ENCODE measurements at places on chromosomes 3 and 15.

DNA sequence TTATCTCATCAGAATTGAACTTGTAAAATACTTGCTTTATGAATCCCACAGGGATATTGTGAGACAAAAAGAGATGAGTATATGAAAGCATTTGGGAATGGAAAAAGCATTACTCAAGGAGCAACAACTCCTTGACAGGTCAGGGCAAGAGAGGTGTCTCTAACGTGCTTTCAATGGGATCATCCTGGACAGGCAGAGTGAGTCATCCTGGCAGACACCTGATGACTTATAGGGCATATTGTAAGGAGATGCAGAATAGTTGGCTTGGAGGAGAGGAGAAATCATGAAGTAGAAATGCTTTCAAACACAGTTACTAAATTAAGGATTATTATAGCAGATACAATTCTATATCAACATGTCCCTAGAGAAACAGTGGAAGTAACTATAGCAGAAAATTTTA lies 71.9 kb upstream of the THSD4 start:
- DNase-seq = no peak

DNA sequence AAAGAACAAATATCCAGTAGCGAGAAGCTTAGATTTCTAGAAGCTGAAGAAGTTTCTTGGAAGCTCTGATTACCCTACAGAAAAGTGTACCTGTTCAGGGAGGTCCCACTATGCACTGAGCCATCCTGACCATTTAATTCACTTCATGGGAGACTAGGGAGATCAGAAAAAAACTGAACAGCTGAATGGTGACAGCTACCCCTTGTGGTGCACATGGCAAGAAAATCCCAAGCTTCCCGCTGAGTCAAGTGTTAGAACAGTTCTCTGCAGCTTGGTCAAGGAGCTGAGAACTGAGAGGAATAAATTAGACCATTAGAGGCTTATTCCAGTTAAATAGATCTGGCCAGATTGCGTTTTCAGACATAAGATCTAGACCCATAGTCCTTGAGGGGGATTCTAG lies 197.2 kb upstream of the VEPH1 start:
- no peak for DNase-seq

DNA sequence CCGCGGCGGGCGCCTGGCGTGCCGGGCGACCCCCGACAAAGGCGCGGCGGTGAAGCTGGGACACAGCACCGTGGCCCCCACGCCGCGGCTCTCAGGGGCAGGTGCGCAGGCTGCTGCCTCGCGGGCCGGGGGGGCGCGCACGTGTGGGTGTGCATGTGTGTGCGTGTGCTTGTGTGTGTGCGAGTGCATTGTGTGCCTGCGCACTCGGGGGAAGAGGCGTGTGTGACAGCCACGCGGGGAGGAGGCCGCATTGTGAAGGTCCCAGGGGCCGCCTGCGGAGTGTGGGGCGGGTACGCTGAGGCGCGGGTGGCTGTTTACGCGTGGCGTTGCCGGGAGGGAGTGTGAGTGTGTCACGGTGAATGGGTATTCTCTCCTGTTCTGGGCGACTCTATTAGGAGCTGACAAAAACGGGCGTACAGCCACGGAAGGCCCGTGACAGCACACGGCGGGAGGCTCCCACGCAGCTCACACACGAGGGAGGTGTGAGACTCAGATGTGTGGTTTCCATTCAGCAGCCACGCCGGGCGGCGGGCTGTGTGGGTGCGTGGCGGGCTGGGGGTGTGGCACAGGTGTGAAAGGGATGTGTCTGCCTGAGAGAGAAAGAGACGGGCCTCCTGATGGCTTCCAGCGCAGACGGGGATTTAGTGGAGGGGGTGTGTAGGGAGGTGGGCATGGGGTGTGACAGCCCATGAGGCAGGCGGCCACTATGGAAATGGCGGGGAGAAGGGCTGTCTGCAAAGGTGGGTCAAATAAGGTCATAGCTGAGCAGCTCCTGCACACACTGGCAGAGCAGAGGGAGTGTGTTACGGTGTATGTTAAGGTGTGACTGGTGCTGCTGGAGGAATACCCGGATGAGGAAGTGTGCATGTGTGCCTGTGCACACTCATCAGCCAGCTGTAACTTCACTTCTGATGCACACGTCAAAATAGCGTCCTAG lies 750 bp downstream of the PODXL2 start:
- peak; percentile 26 for DNase-seq

GRCh38 chr15:80931721-80932512 lies 57.7 kb downstream of the MESD start:
- DNase-seq = no peak

- DNase-seq = no peak
Measured at GRCh38 chr3:61180206-61180605, 71.0 kb downstream of the FHIT start.

- no peak for DNase-seq
Measured at GRCh38 chr15:70723122-70723422, 40.3 kb downstream of the UACA start.

- DNase-seq = no peak
Measured at GRCh38 chr3:26106228-26106627, 316.3 kb downstream of the OXSM start.

DNA sequence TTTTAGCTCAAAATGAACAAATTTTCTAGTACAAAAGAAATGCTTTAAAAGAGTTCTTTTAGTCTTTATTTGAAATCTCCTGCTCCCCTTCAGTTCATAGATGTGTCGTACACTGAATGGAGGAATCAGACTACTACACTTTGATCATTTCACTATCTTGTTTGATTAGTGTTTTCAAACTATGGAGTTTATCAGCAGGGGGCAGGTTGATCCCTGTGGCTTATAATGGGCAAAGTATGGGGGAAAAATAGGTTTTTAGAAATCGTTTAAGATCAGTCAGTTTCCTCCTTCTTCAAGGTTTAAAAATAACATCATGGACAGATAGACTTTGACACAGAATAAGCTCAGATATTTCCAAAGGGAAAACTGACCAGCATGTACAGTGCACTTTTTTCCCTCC lies 701.7 kb downstream of the CADM2 start:
- DNase-seq = no peak

DNA sequence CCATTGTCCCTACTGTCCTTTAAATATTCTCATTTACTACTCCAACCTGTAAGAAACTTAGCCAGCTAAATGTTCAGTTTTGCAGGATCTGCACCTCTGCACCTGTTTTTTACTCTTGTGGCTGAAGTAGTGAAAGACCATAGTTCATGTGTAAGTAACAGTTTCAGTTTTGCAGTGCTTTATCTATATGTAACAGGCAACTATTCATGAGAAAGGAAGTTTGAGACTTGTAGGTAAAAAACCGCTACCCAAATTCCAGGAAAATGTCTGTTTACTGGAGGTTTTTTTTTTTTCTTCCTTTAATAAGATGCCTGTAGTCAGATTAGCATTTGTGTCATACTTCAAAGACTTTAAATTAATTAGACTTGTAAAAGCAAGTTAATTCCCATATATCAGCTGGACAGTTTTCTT lies 25.4 kb upstream of the MBNL1 start:
- no peak for DNase-seq

- DNase-seq = no peak
Measured at GRCh38 chr15:88072598-88073390, 183.7 kb downstream of the NTRK3 start.

GRCh38 chr15:41566121-41566885 lies 7.3 kb downstream of the TYRO3 start:
- no peak for DNase-seq

DNA sequence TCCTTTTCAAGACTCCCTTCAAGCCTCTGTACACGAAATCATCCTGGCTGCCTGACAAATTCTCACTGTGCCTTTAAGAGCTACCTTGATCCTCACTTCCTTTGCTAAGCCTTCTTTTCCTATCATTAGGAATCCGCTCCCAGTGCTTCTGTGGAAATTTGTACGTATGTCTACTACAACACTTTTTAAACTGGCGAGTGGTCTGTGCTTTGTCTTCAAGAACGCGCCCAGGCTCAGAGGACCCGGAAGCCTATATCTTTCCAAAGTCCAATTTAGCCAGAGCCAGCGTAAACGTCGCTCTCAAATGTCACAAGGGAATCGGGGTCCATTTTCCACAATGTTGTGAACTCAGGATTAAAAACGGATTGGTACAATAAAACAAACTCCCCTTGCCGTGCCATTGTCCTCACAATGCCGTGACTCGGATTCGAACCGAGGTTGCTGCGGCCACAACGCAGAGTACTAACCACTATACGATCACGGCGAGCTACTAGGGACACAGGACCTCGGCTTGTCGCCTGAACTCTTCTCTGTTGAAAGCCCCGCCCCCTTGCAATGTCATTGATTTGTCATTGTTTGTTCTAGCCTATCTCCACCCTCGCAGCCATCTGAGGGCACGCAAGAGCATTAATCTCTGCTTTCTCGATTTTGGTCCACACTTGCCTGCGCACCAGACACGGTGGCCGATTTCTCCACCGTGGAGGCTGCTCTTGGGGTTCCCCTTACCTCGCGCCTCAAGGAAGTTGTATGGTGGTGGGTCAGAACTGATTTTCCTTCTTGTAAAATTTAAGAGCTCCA lies 12.4 kb upstream of the SHF start:
- peak; percentile 91 for DNase-seq

DNA sequence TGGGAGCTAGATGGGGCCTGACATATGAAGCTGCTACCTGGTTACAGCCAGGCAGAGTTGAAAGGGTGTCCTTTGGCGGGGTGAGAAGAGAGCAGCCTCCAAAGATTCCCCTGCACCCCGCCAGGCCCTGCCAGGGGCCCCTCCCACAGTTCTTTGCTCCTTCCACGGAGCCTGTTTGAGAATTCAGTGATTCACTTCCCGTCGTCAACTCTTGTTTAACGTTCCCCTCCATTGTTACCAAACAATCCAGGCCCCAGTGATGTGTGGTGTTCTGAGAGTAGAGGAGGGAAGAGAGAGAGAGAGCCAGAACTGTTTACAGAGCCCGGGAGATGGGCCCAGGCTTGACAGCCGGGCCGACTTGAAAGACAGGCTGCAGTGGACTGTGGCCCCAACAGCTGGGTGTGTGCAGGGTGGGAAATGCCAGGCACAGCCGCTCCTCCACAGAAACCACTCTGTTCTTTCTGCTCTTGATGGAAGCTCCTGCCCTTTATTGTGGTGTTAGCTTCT lies 81.5 kb downstream of the SMAD3 start:
- DNase-seq = peak; percentile 34

DNA sequence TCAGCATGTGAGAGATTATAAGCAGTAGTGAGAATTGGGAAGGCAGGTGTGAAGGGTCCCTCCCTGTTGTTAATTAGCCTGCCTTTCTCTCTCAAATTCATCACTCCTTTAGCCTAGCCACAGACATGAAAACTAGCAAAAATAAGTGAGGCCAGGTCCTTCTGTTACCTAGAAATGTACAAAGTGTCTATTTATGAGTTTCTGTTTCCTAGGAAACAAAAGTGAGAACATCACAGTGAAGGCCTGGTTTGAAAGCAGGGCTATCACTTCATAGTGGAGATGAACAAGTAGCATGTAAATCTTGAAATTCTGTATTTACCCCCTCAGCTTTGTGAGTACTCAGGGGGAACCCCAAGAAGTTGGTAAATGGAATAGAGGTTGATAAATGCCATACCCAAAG lies 78.2 kb upstream of the UMPS start:
- no peak for DNase-seq

DNA sequence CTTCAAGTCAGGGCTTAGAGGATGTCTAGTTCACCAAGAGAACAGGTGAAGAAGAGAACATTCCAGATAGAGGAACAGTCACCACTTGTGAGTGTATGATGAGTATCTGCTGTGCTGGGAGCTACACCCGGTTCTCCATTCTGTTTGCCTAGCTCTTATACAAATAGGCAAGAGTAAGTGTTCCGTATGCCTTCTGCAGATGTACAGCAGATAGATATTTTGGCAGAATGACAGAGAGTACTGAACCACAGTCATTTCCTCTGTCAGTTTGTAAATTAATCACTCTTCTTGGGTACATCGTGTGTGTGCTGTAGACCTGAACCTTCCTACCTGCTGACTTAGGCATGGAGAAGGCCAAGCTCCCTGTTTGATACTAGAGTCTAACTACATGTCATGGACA lies 108.3 kb upstream of the CTDSPL start:
- no peak for DNase-seq

- peak; percentile 5 for DNase-seq
Measured at GRCh38 chr3:24264748-24265158, 229.9 kb downstream of the THRB start.

GRCh38 chr3:72444656-72445223 lies 403.5 kb downstream of the SHQ1 start:
- no peak for DNase-seq

DNA sequence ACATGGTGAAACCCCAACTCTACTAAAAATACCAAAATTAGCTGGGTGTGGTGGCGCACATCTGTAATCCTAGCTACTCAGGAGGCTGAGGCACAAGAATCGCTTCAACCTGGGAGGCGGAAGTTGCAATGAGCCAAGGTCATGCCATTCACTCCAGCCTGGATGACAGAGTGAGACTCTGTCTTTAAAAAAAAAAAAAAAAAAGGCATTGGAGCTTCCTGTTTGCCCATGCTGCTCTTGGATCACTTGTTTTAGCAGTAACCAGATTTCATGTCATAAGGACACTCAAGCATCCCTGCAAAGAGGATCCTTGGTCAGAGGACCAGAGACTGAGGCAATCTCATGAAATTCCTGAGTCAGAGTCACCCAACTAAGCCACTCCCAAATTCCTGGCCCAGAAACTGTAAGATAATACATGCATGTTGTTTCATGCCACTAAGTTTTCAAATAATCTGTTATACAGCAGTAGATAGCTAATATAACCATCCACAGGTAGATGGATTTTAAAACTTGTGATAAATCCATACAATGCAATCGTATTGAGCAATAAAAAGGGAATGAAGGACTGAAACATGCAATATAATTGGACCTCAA lies 82.0 kb upstream of the XXYLT1 start:
- no peak for DNase-seq

GRCh38 chr15:100703032-100703578 lies 100.7 kb downstream of the ASB7 start:
- DNase-seq = peak; percentile 15

GRCh38 chr3:190387578-190388213 lies at the start of gene CLDN16:
CLDN16 (plus strand) TSS chr3:190388163; CDS start chr3:190388330, 167 bp downstream.
- no peak for DNase-seq

- DNase-seq = no peak
Measured at GRCh38 chr3:81592101-81592500, 169.3 kb downstream of the GBE1 start.

DNA sequence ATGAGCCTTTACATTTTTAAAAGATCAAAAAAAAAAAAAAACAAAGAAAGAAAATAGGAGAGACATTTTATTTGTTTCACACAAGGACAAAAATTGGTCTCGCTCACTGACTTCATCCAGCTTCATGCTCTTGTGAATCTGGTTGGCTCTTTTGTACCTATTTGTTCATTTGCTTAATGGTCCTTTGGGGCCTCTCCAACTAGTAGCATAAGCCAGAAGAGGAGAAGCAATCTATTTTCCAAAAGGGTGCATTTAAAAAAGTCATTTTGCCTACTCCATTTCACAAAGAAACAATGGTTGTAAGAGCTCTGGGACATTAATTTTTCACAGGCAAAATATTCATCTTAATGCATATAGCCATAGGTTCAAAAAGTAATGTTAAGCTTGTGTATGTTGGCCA lies 168.3 kb upstream of the ADAMTS9 start:
- DNase-seq = no peak

- no peak for DNase-seq
Measured at GRCh38 chr3:182412066-182412465, 381.2 kb upstream of the ATP11B start.

Measured in stimulated activated naive CD8-positive, alpha-beta T cell treated with anti-CD3 and anti-CD28 coated beads, Interleukin-15, Interleukin-2, amounts not matched to agents 100 U/mL and 50 U/mL, for 24 hours (primary cell).